ENCODE measurements at places on chromosomes 4 and X.

GRCh38 chrX:55908661-55909212, 191.2 kb downstream of the RRAGB start:
- no peaks in the 10 kb centered on the region for H3K27me3 ChIP-seq
- H3K4me1 ChIP-seq = peaks cover 11% of the 10 kb centered on the region
- peak; percentile 30 for DNase-seq
- H3K27ac ChIP-seq = peak overlapping the region; percentile 68

DNA sequence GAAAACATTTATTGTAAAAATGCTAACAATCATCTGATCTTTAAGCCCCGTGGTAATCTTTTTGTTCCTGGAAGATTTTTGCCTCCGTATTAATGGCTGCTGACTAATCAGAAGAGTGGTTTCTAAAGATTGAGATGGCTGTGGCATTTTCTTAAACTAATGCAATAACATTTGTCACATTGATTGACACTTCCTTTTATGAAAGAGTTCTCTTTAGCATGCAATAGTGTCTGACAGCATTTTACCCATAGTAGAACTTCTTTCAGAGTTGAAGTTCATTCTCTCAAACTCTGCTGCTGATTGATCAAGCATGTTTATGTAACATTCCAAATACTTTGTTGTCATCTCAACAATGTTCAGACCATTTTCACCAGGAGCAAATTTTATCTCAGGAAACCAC, 26.8 kb upstream of the UGT2B4 start:
- H3K27me3 ChIP-seq = no peaks in the 10 kb centered on the region
- no peak overlapping the region for H3K4me3 ChIP-seq
- H3K4me1 ChIP-seq = 0 out of 2 replicates have a peak, but pooled peaks cover under 1% of the 10 kb centered on the region
- no peak for DNase-seq
- H3K36me3 ChIP-seq = no peaks in the 10 kb centered on the region

DNA sequence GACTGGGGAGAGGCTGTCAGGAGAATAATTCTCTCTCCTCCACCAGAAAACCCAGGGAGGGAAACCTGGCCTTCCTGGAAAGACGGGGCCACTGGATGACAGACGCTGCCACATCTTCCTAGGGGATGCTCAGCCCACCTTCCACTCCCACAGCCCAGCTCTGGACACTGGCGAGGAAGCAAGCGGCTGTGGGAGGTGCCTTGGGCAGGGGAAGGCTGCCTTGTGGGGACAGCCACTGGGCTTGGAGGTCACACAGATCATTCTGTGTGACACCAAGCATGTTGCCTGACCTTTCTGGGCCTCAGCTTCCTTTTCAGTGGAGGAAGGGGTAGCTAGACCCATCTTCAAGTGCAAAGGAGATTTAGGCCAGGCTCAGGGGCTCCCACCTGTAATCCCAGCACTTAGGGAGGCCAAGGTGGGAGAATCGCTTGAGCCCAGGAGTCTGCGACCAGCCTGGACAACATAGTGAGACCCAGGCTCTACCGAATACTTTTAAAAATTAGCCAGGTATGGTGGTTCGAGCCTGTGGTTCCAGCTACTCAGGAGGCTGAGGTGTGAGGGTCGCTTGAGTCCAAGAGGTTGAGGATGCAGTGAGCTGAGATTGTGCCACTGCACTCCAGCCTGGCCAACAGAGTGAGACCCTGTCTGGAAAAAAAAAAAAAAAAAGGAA, 9.8 kb upstream of the MSX1 start:
- peaks cover 22% of the 10 kb centered on the region for H3K27me3 ChIP-seq
- no peak overlapping the region for H3K4me3 ChIP-seq
- H3K36me3 ChIP-seq = no peaks in the 10 kb centered on the region
- H3K4me1 ChIP-seq = no peaks in the 10 kb centered on the region
- no peak for DNase-seq
- H3K27ac ChIP-seq = no peak overlapping the region

DNA sequence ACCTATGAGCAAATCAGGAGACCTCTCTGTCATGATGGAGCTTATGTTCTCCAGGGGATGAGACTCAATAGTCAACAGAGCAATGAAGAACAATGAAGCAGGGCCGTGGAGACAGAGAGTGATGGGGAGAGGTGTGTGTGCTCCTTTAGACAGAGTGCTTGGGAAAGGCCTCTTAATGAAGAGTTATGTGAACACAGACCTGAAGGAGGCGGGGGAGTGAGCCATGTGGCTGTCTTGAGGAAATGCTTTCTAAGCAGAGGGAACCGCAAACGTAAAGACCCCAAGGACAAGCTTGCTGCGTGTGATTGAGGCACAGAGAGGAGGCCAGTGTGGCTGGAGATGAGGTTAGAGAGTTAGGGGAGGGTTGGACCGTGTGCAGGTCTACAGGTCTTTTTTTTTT, 53.1 kb downstream of the CHRNA9 start:
- DNase-seq = no peak
- H3K27ac ChIP-seq = no peak overlapping the region
- no peaks in the 10 kb centered on the region for H3K36me3 ChIP-seq
- no peak overlapping the region for H3K4me3 ChIP-seq
- H3K4me1 ChIP-seq = no peaks in the 10 kb centered on the region

DNA sequence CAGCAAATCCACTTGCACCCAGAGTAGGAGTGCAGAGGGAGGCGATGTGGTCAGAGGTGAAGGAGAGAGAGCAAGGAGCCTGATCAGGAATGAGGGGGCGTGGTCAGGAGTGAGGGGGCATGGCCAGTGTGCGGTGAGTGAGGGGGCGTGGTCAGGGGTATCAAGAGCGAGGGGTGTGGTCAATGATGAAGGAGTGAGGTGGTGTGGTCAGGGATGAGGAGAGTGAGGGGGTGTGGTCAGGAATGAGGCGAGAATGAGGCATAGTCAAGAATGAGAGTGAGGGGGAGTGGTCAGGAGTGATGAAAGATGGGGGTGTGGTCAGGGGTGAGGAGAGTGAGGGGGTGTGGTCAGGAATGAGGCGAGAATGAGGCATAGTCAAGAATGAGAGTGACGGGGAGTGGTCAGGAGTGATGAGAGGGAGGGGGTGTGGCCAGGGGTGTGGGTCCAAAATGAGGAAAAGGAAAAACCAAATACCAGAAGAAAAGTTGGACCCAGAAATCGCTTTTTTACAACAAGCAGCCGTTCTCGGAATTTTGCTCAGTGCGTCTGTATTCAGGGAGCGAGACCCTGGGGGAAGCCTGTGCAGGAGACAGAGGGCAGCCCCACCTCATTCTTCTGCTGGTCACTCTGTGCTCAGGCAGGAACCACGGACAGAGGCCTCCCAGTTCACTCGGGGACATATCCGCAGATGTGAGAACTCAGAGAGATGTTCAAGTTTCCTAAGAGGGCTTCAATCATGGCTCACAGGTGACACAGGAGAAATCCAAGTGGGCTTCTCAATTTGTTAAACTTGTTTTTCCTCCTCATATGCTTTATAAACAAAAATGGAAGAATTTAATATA, 47.5 kb downstream of the MAGEA1 start:
- no peak overlapping the region for H3K27ac ChIP-seq
- no peaks in the 10 kb centered on the region for H3K27me3 ChIP-seq
- H3K36me3 ChIP-seq = no peaks in the 10 kb centered on the region
- no peak overlapping the region for H3K4me3 ChIP-seq

- H3K27ac ChIP-seq = no peak overlapping the region
- no peaks in the 10 kb centered on the region for H3K36me3 ChIP-seq
- DNase-seq = no peak
- no peaks in the 10 kb centered on the region for H3K4me1 ChIP-seq
- H3K4me3 ChIP-seq = no peak overlapping the region
Measured at GRCh38 chr4:143273160-143273917, 63.3 kb upstream of the GAB1 start.

GRCh38 chr4:163672751-163673150, 178.3 kb downstream of the TMA16 start:
- no peak for DNase-seq
- H3K36me3 ChIP-seq = no peaks in the 10 kb centered on the region
- H3K4me3 ChIP-seq = no peak overlapping the region
- no peaks in the 10 kb centered on the region for H3K4me1 ChIP-seq

DNA sequence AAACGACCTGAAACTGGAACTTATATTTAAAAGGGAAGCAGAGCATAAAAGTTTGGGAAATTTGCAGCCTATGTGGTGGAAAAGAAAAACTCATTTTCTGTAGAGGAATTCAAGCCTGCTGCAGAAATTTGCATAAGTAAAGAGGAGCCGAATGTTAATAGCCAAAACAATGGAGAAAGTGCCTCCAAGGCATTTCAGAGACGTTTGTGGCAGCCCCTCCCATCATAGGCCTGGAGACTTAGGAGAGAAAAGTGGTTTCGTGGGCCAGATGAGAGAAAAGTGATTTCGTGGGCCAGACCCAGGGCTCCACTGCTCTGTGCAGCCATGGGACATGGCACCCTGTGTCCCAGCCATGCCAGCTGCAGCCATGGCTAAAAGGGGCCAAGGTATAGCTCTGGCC, 361.9 kb downstream of the PCDH19 start:
- no peak overlapping the region for H3K27ac ChIP-seq
- H3K27me3 ChIP-seq = no peaks in the 10 kb centered on the region
- H3K4me1 ChIP-seq = no peaks in the 10 kb centered on the region
- no peak overlapping the region for H3K4me3 ChIP-seq

DNA sequence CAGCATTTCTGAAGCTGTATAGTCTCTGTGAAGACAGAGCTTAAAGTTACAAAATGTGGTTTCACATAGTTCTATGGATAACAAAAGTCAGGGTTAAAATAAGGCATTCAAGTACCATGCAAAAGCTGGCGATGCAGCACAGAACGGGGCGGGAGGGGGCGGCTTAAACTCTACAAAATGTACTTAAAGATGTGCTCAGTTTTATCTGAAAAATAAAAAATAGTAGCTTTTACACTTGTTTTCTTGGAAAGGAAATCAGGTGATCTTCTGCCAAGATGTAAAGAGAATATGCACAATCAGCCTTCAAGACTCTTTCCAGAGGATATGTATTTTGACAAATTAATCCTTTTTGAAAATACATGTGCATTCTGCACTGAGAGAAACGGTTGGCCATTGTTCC, 301.7 kb upstream of the EMCN start:
- no peaks in the 10 kb centered on the region for H3K27me3 ChIP-seq
- H3K4me3 ChIP-seq = no peak overlapping the region
- no peaks in the 10 kb centered on the region for H3K36me3 ChIP-seq
- H3K4me1 ChIP-seq = no peaks in the 10 kb centered on the region

DNA sequence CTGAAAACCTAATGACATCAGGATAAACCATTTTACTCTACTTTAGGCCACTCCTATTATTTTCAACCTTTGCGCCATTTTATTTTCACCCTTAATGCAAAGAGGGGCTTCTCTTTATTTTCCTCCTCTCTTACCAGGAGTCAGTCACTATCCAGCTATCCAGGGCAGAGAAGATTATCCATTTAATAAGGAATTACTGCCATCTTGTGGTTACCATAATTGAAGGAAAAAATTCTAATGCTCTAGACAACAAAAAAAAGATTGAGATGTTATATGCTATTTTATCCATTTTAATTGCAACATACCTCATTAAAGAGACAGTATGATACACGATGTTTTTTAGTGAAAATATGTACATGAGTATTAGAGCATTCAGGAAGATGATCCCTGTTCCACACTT, 514.5 kb upstream of the FAM241A start:
- no peak for DNase-seq
- no peaks in the 10 kb centered on the region for H3K27me3 ChIP-seq
- H3K36me3 ChIP-seq = no peaks in the 10 kb centered on the region
- no peaks in the 10 kb centered on the region for H3K4me1 ChIP-seq

DNA sequence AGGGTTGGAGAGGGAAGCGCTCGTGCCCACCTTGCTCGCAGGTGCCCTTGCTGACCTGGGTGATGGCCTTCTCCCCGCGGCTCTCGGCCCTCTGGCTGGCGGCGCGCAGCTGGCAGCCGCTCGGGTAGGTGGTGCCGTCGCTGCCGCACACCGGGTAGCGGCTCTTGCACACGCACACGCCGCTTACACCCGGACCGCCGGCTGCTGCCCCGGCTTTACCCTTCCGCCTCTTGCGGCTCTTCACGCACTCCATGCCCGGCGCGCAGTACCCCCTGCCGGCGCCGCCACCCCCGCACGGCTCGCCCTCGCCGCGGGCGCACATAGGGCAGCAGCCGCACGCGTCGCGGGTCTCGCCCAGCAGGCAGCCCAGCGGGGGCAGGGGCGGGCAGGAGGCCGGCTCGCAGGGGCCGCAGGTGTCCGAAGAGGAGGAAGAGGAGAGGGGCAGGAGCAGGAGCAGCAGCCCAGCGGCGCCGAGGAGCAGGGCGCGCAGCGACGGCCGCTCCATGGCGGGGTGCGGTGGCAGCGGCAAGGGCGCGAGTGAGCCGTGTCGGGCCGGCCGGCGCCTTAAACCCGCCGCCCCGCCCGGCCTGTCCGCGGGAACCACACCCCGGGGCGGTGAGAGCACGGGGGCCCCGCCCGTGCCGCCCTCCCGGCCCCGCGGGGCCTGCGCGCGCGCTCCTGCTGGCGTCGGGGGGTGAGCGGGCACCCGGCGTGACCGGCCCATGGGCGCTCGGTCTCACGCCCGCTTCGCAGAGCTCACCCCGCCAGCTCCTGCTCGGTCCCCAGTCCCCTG, at the start of gene IGFBP7:
Gene IGFBP7, minus strand, starts transcription at position 539 of the 793 bp plus-strand sequence. Its CDS starts 34 bp downstream, at position 505.
- no peaks in the 10 kb centered on the region for H3K36me3 ChIP-seq
- H3K4me3 ChIP-seq = peak within 1 kb of the TSS; percentile 63
- peak within 1 kb of the TSS; percentile 80 for H3K27ac ChIP-seq

DNA sequence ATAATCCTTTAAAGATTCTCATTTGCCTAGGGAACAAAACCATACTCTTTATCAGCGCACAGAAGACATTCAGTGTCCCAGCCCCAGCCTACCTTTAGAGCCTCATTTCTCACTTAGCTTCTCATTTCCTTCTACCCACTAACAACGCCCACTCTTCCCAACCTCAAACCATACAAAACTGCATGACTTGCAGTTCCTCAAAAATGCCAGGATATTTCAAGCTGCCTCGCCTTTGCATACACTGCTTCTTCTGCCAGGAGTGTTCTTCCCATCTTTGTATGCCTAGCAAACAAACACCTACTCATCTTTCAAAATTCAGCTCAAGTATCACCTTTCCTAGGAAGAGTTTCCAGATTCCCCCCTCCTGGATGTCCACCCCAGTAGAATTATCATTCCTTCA, 129.9 kb upstream of the ADGRL3 start:
- H3K4me3 ChIP-seq = no peak overlapping the region
- no peaks in the 10 kb centered on the region for H3K4me1 ChIP-seq
- no peak overlapping the region for H3K27ac ChIP-seq
- no peaks in the 10 kb centered on the region for H3K36me3 ChIP-seq

- H3K4me3 ChIP-seq = no peak overlapping the region
- DNase-seq = no peak
- no peaks in the 10 kb centered on the region for H3K36me3 ChIP-seq
- no peaks in the 10 kb centered on the region for H3K4me1 ChIP-seq
Measured at GRCh38 chr4:3659131-3659530, 107.1 kb upstream of the ADRA2C start.

- no peaks in the 10 kb centered on the region for H3K36me3 ChIP-seq
- H3K27ac ChIP-seq = no peak overlapping the region
- no peaks in the 10 kb centered on the region for H3K27me3 ChIP-seq
- no peaks in the 10 kb centered on the region for H3K4me1 ChIP-seq
Measured at GRCh38 chr4:73984736-73985527, 3.1 kb downstream of the PPBP start.
